ENCODE measurements at places on chromosomes 16 and 17.

GRCh38 chr17:10518271-10519037 lies at the start of gene MYH1:
MYH1 (minus strand) TSS chr17:10518542; CDS start chr17:10516642, 1,900 bp downstream.
- DNase-seq = no peak

- peak; percentile 13 for DNase-seq
Observed at GRCh38 chr16:14202697-14203096, 131.6 kb downstream of the MRTFB start.

DNA sequence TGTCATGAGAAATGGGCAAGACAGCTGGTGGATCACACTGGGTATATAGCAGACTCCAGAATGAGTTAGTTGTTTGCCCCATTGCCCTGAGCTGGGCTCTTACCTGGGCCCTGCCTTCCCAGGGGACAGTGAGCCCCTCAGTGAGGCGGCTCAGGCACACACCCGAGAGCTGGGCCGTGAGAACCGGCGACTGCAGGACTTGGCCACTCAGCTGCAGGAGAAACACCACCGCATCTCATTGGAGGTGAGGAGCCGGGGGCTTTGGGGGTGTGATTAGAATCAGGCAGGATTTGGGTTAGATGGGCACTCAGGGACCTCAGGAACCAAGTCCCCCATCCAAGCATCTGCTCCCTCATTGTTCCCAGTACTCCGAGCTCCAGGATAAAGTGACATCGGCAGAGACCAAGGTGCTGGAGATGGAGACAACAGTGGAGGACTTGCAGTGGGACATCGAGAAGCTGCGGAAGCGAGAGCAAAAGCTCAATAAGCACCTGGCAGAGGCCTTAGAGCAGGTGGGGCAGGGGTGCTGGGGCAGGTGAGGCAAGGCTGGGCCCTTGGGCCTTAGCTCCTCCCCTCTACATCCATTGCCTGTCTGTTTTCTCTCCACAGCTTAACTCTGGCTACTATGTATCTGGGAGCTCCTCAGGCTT lies 2.8 kb downstream of the RNF40 start:
- no peak for DNase-seq

GRCh38 chr17:78806451-78806850 lies 24.4 kb upstream of the CYTH1 start:
- no peak for DNase-seq

GRCh38 chr16:54722210-54722676 lies 208.4 kb upstream of the IRX5 start:
- no peak for DNase-seq

DNA sequence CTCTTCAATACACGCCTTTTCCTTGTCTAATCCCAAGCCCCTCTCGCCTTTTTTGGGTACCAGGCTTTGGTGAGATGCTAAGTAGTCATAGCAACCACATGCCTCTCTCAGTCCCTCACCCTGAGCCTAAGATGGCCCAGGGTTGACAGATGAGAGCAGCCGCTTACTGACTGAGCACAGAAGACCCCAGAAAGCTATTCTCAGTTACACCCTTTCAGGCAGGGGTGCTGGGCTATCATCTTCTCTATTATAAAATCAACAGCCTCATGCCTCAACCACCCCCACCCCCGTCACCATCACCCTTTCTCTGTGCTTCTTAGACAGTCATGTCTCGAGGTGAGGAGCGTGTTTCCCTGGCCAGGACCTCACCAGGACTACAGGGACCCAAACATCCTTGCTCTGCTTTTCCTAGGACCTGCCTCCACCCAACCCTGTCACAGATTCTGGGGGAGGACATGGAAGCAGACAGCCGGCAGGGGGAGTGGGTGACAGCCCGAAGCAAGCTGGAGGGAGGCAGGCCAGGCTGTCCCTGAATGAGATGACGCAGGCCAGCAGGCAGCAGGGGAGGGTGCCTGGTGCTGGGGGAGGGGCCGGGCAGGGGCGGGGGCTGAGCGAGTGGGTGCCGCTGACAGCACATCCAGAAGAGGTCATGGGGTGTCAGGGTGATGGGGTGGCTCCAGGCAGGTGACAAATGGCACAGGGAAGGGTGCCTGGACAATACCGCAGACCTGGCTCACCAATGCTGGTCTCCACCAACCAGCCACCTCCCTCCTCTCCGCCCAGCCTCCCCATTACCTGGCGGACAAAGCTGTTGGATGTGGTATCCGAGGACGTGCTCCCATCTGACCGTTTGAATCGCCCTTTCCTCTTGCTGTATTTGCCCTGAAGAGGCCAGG lies 3.1 kb downstream of the CACNB1 start:
- peak; percentile 84 for DNase-seq

GRCh38 chr17:58337210-58337599 lies 8.6 kb upstream of the TSPOAP1 start:
- DNase-seq = no peak

- DNase-seq = no peak
Observed at GRCh38 chr17:13085578-13085977, 67.8 kb upstream of the ELAC2 start.

DNA sequence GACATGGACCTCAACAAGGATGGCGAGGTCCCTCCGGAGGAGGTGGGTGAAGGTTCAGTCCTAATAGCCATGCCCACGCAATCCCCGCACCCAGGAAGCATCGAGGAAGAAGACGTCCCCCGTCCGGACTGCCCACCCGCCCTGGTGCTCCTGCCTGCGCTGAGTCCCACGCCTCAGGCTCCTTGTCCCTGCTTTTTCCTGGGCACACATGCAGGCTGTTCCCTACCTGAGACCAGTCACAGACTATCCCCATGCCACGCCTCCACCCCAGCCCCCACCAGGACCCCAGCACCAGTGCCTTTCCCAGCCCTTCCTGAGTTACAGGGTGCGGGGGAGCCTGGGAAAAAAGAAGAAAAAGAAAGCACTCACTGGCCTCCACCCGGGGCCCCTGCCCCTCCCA lies 9.0 kb downstream of the FKBP10 start:
- no peak for DNase-seq

GRCh38 chr17:603406-604114 lies 111.1 kb downstream of the VPS53 start:
- DNase-seq = peak; percentile 26

DNA sequence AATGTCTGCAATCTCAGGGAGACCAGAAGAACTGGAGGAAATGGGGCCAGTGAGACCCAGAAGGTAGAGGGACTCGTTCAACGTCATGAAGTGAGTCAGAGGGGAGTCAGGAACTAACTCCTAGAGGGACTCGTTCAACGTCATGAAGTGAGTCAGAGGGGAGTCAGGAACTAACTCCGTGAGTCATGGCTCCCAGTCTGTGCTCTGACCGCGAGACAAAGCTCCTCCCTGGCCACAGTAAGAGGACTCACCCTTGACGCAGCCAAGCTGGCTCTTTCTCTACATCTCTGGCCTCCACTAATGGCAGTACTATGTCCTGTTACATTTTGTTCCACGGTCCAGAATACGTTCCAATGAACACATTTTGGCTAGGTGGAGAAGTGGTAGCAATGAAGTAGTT lies 902.5 kb downstream of the KCNJ2 start:
- DNase-seq = peak; percentile 100

DNA sequence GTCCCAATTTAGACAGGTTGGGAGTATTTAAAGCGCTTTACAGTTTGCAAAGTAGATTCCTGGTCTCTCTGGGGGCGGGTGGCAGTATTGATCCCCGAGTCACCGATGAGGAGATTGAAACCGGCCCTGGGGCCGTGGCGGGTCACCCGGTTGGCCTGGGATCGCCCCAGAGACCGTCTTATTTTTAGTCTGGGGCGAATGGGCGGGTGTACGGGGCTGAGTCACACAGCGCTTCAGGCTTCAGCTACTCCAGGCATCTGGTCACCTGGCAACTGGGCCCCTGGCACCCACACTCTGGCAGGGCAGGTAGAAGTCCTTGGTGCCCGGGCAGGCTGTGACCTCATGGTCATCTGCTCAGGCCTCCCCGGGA lies 669 bp downstream of the MIEF2 start:
- DNase-seq = peak; percentile 81

DNA sequence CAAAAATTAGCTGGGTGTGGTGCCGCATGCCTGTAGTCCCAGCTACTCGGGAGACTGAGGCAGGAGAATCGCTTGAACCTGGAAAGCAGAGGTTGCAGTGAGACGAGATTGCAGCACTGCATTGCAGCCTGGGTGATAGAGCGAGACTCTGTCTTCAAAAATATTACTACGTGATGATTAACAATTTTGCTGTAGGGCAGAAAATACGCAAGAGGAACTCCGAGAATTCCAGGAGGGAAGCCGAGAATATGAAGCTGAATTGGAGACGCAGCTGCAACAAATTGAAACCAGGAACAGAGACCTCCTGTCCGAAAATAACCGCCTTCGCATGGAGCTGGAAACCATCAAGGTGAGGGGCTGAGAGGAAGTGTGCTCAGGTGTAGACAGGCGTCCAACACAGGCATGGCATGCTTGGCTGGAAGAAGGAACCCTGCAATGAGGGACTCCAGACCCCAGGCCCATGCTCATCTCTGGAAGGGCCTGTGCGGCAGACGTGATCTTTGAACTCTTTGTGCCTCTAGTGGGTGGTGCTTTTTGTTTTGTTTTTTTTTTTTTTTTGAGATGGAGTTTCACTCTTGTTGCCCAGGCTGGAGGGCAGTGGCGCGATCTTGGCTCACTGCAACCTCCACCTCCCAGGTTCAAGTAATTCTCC lies 17.2 kb downstream of the NDE1 start:
- no peak for DNase-seq

DNA sequence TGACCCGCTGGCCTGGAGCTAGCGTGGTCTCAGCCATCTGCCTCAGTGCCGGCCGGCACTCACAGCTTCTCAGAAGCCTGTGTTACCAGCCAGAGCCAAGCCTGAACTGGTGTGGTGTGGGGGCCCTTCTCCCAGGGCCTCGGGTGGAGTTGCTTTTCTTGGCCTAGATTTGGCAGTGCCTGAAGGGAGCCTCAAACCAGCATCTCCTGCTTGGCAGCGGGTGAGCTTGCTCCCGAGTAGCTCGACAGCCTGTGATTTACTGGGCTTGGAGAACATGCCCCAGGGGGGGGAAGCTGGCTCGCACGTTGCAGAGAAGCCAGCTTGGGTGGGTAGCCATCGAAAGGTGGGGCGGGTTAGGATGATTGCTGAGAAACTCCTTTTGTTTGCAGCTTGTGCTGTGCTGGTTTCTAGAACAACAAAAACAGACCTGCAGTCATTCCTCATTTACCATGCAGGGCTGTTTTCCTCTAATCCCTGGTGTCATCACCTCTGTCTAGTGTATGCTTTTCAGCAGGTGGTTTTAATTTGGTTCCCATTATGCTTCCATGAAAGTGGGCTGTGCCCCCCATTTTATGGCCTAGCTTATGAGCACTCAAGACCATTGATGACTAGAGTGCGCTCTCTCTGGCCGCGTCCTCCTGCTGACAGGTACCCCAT lies 42.2 kb downstream of the TBCD start:
- DNase-seq = peak; percentile 20

GRCh38 chr16:4936991-4937781 lies at the start of gene PPL:
PPL (minus strand) TSS chr16:4937148; CDS start chr16:4937045, 103 bp downstream.
- DNase-seq = no peak

- no peak for DNase-seq
Observed at GRCh38 chr17:18105595-18105994, 3.0 kb upstream of the MYO15A start.

DNA sequence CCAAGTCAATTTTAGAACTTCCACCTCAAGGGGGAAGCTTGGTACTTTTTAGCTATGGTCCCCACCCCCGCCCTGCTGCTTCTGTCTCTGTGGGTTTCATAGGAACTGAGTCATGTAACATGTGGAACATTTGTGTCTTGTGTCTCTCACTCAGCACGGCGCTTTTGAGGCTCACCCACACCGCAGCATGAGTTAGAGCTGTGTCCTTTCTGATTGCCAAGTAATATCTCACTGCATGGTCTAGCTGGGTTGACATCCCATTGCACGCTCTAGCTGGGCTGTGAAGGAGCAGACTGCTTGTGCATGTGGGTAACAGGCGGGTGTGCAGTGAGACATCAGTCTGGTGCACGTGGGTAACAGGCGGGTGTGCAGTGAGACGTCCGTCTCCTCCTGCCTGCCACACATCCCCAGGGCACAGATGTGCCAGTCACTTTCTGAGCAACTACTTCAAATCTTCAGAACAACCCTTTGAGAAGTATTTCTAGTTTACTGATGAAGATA lies 26.4 kb upstream of the SLC7A5 start:
- peak; percentile 91 for DNase-seq

DNA sequence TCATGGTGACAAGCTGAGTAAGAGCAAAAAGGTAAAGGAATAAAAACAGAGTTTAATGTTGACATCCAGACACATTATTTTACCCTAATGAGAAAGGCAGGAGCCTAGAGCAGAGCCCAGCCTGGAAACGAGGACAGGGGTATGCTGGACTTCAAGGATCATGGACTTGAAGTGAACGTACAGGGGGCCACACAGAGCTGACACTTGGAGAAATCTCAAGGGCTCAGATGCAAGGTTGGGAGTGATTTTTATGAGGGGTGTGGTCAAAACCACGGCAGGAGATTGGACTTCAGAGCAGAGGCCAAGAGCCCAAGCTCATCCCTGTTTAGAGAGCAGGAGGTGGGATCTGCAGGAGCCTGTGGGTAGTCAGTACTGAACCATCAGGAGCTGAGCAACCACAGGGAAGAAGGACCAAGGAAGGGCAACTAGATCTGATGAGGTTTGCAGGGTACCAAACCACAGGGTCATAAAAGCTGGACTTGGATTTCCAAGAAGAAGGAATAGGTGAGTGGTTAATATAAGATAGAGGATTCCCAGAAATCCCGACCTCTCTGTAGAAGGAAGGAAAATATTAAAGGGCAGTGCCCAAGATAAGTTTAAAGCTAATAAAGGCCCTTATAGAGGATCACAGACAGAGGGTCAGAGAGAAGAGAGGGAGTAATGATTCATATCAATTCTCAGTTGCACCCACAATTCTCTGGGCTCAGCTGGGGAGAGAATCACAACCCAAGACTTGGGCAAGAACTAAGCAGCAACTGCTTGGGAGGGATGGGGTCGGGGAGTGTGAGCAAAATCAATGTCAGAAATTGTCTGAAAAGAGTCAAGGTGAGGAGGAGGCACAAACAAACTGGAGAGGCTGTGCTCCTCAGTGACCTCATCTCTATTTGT lies 331.7 kb downstream of the SOX9 start:
- DNase-seq = no peak

DNA sequence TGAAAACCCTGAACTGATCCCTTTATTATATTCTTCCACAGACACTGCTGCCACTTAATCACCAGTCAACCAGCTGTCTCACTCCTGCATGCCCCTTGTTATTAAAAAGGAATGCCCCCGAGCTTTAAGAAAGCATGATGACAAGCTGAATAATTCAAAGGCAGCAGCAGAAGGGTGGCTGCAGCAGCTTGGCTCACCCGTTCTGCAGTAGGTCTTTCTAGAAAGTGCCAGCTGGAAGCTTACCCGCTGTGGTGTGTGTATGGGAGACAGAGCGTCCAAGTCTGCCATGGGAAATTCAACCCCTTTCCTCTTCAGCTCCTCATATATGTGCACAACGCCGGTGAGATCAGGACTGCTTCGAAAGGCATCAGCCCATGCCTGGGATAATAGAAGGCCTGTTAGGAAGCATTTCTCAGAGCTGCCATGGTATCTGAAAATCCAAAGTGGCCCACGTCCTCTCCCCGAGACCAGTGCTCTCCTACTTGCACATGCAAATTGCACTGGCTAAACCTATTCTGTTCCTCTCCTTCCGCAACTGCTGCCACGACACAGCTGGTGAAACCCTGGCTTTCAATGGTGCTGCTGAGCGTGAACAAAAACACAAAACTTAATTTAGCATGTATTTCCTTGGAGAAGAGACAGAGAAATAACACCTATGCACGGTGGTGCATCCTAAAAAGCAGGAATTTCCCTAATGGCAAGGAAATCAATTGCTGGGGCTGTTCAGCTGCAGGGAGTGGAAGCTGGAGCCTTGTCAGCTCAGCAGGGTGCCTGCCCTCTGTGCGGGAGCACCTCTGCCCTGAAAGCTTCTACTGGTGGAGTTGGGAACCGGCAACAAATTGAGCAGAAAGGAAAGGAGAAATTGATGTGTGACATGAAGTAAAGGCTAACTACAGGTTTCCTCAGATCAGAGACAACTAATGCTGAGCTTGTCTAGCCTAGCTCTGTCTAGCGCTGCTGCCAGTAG lies 47.9 kb upstream of the SREBF1 start:
- DNase-seq = no peak
